ENCODE measurements at places on chromosomes 6 and 20.

GRCh38 chr20:13525225-13525940 is 113.3 kb downstream of the TASP1 start:
- no peak for DNase-seq

DNA sequence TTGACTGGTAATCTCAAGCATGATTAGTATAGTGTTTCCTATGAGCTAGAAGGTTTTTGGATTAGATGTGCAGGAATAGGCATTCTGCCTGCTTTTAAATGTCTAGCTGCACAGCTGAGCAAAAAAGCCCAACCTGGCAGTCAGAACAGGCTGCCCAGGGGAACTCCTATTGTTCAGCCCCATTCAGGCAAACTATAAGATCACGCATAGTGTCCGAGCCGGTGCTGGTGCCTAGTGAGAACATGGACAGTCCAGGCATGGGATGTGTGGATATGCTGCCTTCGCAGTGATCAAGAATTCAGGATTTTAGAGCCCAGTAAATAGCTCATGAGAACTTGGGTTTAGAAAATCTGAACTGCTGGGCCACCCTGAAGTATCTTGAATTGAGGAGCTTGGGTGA is 348.8 kb downstream of the UTRN start:
- no peak for DNase-seq

DNA sequence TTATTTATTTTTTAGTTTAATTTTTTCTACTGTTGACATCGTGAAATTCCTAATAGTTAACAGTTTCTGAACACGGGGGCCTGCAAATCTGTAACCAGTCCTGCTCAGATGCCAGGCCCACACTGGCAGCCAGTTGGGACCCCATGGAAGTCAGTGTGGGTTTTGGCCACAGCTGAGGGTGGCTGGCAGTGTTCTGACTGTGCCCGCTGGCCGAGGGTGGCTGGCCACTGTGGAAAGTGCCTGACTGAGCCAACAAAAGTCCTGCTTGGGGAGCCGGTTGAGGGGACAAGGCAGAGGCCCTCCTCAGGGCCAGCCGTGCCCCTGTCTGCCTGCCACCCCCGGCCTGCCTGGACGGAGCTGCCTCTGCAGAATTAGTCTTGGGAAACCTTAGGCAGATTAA is 4.1 kb upstream of the PMEPA1 start:
- no peak for DNase-seq

DNA sequence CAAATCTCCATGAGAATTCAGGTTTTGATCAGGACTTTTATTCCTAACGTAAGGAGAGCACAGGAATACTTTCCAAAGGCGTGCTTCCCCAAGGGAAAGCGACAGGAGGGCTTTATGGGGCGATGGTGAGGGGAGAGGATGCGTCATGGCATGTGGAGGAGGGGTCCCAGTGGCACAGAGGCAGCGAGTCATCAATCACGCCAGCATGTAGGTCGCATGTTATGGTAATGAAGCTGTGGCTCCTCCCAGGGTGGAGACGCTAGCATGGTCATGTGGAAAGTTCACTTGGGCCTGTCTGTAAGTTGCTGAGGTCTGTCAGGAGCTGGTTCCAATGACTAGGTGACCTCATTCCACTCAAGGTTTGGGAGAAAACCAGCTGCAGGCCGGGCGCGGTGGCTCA is 35.3 kb upstream of the PAX1 start:
- DNase-seq, result no peak
